ENCODE measurements at places on chromosomes 5 and 9.

DNA sequence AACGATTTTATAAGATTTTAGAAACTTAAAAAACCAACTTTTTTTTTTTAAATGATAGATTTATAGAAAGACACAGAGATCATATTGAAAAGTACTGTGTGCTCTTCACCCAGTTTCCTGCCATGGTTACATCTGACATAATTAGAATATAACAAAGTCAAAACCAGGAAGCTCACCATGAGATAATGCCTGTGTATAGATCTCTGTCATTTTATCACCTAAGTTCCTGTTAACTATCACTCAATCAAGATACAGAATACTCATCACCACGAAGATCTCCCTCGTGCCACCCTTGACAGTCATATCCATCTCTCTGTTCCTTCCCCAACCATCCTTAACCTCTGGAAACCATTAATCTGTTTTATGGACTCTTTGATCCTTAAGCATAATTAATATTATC, 39.1 kb downstream of the POC5 start:
- no peak for DNase-seq

GRCh38 chr9:135609366-135609955, 29.9 kb downstream of the GLT6D1 start:
- no peak for DNase-seq

DNA sequence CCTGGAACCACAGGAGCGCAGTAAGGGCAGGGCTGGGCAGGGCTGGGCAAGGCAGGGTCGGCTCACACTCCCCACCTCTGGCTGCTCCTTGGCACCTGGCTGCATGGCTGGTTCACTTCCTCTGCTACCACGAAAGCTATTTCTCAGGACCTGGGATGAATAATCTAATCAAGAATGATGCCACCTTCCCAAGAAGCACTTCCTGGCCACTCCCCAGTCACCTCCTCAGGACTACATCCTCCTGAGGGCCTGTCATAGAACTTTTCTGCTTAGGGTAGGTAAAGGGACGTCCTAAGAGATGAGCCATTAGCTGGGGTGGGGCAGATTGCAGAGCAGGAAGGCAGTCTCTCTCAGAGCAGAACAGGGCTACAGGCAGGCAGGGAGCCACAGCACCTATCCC, 288.2 kb upstream of the MAP3K1 start:
- no peak for DNase-seq

DNA sequence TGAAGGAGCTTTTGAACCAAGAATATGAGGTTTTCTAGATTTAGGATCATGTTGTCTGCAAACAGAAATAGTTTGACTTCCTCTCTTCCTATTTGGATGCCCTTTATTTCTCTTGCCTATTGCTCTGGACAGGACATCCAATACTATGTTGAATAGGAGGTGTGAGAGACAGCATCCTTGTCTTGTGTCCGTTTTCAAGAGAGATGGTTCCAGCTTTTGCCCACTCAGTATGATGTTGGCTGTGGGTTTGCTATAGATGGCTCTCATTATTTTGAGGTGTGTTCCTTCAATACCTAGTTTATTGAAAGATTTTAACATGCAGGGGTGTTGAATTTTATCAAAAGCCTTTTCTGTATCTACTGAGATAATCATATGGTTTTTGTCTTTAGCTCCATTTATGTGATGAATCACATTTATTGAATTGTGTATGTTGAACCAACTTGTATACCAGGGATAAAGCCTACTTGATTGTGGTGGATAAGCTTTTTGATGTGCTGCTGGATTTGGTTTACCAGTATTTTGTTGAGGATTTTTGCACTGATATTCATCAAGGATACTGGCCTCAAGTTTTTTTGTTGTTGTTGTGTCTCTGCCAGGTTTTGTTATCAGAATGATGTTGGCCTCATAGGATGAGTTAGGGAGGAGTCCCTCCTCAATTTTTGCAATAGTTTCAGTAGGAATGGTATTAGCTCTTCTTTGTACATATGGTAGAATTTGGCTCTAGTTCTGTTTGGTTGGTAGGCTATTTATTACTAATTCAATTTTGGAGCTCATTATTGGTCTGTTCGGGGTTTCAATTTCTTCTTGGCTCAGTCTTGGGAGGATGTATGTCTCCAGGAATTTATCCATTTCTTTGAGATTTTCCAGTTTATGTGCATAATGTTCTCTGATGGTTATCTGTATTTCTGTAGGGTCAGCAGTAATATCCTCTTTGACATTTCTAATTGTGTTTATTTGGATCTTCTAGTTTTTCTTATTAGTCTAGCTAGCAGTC, 41.2 kb upstream of the IFNE start:
- DNase-seq, result no peak

GRCh38 chr5:76451031-76451701, 48.1 kb downstream of the IQGAP2 start:
- no peak for DNase-seq

- DNase-seq, result no peak
These were observed 34.5 kb downstream of the UNC5A start for GRCh38 chr5:176844706-176845391.

- no peak for DNase-seq
These were observed 890.5 kb upstream of the CTNND2 start for GRCh38 chr5:12794476-12795332.

DNA sequence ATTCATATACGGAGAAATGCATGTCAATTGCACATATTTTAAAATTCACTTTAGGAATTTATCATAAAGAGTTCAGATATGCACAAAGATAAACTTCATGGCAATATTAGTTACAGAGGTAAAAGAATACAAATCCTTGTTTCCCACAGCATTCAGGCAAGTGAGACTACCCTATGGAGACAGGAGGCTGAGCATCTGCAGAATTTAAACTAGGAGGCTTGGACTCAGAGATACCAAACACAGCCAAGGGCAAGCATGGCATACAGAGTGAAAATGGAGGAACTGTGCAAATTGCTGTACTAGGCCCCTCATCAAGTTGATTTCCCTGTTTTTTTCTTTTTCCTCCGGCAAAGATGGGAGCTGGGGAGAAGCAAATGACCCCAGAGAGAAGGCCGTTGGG, 94.2 kb downstream of the SLC24A2 start:
- DNase-seq, result no peak

GRCh38 chr9:22108581-22109370, 99.7 kb upstream of the CDKN2B start:
- DNase-seq, result no peak

- no peak for DNase-seq
These were observed 75.4 kb upstream of the SHB start for GRCh38 chr9:38144421-38144820.

DNA sequence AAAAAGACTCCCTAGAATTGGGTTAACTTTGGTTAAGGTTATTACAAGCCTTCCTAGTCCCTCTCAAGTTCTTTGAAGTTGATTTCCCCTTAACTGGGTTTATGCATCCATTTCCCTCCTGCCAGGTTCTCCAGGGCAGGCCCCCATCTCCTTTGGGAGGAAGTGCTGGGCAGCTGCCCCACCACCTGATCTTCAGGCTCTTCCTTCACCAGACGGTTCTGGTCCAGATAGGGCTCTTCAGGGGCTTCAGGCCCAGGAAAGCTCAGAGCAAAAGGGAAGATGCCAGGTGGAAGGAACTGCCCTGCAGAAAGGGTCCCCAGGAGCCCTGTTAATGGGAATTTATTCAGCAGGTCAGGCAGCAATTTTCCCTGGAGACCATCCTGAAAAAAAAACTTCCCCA, 2.1 kb downstream of the SMIM32 start:
- no peak for DNase-seq

GRCh38 chr9:7075154-7075553, 317.4 kb downstream of the KDM4C start:
- no peak for DNase-seq

DNA sequence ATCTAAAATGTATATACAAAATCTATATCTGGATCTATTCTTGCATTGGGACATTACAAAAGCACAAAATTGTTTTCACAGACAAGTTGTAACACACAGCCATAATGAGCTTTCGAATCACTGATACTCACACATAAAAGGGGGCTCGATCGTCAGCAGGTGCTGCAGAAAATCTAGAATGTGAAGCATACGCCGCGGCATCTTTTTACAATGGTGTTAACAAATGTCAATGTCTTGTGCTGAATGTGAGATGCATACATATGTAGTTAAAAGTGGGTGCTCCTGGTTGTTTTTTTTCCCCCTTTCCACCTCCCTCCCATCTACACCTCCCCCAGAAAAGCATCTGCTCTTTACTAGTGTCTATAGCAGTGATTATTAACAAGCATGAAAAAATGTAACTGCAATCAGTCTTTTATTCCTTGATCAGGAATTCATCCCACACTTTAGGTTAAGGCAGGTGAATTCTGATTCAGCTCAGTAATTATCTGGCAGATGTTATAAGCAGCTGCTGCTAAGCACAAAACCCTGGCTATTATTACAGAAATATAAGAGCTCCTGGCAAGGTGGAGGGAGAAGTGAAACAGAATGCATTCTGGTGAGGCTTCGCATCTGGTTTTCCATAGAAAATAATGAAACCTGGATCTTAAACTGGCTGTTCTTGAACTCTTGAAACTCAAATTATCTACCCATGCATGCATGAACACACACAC, 114.1 kb downstream of the MPDZ start:
- no peak for DNase-seq

Measured in GM13976 (cell line).